RWPE1 (cell line): ENCODE measurements at places on chromosomes 7 and 10.

DNA sequence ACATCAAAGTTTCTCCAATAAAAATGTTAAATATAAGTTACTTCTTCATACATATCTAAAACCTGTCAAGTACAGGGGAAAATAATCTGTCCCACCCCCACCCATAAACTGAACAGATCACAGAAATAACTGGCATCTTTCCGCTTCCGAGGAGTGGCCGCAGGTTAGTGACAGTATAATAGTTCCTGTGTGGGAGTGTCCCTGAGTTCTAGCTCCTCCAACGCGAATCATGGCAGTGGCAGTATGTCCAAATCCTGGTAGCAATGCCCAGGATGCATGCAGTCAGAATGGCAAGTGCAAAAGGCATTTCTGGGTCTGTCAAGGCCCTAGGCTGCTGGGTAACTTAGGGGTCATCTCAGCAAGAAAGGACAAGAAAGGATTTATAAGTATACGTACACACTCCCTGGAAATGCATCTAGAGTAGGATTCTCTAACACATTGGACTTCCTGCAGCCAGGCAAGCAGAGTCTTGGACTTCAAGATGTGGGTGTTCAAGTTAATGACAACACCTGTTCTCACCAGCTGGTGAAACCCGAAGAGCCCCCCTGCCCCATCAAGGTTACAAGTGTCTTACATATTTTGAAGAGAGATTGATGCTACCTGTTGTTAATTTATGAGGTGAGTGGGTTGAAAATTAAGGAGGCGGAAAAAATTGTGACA is 94.4 kb upstream of the COL1A2 start:
- no peak for DNase-seq

DNA sequence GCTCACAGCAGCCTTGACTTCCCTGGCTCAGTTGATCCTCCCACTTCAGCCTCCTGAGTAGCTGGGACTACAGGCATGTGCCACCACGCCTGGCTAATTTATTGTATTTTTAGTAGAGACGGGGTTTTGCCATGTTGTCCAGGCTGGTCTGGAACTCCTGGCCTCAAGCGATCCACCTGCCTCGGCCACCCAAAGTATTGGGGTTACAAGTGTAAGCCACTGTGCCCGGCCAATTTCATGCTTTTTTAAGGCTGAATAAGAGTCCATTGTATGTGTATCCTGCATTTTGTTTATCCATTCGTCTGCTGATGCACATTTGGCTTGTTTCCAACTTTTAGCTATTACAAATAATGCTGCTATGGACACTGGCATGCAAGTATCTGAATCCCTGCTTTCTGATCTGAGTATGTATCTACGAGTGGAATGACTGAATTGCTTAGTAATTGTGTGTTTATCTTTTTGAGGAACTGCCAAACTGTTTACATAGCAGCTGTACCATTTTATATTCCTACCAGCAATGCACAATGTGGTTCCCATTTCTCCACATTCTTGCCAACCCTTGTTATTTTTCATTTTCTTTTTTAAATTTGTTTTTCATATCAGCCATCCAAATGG is 37.3 kb upstream of the TPST1 start:
- no peak for DNase-seq

GRCh38 chr10:116001262-116001857 is 271.6 kb downstream of the GFRA1 start:
- DNase-seq: no peak

- no peak for DNase-seq
Measured at GRCh38 chr7:134799377-134799776, 19.9 kb downstream of the CALD1 start.

GRCh38 chr7:106199813-106200364 is 84.9 kb downstream of the NAMPT start:
- DNase-seq: no peak

- no peak for DNase-seq
Measured at GRCh38 chr10:1667392-1667791, 69.9 kb downstream of the ADARB2 start.

GRCh38 chr10:58320351-58321049 is 14.3 kb upstream of the UBE2D1 start:
- DNase-seq: no peak
